Pons (tissue), 1 donor: ENCODE measurements at places on chromosomes 4 and X.

DNA sequence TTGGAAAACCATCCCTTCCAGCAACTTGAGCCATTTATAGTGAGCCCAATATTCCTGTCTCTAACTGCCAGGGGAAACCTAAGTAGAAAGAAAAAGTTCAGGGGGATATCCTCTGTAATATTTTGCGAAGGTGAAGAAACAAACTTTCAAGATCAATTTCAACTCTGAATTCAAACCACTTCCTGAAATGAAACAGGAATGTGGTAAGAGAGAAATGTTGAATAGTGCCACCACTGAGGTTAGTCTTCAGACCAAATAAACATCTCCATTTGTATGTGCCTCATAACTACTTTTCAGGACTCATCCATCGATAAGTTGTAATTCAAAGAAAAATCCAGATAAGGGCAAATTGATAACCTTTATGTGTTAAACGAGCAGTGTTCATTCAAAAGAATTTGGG is 128.7 kb downstream of the GABRB1 start:
- no peak for DNase-seq

- DNase-seq = no peak
Observed at GRCh38 chr4:15774020-15774420, 4.1 kb upstream of the CD38 start.

- no peak for DNase-seq
Observed at GRCh38 chrX:72159769-72160168, 21.8 kb upstream of the PIN4 start.

DNA sequence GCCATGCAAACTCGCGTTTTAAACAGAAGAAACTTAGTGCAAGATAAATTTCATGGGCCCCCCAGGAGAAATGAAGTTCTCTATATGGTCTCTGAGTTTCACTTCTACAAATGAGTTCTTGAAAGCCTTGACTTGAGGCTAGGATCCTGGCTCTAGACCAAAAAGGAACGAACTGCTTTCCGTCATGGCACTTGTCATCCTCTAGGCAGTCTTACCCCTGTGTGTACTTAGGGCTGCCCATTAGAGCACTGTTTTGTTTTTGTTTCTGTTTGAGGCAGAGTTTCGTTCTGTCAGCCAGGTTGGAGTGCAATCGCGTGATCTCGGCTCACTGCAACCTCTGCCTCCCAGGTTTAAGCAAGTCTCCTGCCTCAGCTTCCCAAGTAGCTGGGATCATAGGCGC is 29.0 kb downstream of the RNF4 start:
- DNase-seq = peak; percentile 85

DNA sequence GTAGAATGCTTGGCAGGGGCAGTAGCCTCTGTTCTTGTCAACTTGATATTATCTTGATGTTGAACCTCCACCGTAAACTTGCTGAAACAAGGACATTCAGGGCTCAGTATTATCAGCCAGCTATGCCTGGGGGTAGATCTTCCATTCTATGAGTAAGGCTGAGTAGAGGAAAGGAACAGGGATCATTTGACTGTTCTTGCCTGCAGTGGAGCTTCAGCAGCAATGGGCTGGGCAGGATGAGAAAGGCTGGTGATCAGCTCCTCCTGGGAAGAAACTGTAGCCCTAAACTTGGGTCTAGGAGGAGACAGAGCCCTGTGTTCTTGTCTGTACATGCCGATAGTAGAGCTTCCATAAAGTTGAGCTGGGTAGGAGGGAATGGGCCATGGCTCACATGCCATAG is 127.2 kb downstream of the CCSER1 start:
- DNase-seq = no peak

- no peak for DNase-seq
Observed at GRCh38 chr4:138189206-138189605, 52.9 kb downstream of the SLC7A11 start.

DNA sequence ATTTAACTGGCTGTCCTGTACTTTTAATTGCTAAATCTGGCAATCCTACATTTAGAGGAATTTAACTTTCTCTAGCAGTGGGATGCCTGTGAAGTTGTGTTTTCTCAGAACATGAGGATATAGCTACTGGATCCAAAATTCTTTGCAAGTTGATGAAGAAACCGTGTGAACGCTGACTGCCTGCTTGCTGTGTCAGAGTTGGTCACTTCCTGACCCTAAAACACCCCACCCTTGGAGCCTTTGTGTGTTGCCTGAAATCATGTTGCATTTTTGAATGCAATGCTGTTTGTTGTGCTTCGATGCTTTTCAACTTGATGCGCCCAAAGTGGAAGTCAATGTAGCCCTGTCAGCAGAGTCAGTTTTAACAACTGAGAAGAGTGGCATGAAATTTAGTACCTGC is 211.2 kb downstream of the ANK2 start:
- DNase-seq = no peak

GRCh38 chrX:150887906-150888465 is 10.5 kb downstream of the CD99L2 start:
- peak; percentile 69 for DNase-seq

GRCh38 chr4:158933236-158933635 is 164.4 kb downstream of the FNIP2 start:
- no peak for DNase-seq

DNA sequence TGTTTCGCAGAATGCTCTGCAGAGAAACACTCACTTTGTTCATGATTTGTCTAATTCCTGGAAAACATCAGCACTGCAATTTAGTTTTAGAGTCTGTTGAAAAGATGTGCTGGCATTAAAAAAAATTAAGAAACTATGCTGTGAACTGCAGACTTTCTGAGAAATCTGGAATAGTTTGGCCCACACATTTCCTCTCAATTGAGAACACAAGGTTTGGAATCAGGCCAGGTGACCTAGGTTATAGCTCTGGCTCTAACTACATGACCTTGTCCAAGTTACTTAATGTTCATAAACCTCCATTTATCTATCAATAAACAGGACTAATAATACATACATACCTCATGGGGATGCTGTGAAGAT is 61.4 kb upstream of the ENPEP start:
- DNase-seq = no peak

DNA sequence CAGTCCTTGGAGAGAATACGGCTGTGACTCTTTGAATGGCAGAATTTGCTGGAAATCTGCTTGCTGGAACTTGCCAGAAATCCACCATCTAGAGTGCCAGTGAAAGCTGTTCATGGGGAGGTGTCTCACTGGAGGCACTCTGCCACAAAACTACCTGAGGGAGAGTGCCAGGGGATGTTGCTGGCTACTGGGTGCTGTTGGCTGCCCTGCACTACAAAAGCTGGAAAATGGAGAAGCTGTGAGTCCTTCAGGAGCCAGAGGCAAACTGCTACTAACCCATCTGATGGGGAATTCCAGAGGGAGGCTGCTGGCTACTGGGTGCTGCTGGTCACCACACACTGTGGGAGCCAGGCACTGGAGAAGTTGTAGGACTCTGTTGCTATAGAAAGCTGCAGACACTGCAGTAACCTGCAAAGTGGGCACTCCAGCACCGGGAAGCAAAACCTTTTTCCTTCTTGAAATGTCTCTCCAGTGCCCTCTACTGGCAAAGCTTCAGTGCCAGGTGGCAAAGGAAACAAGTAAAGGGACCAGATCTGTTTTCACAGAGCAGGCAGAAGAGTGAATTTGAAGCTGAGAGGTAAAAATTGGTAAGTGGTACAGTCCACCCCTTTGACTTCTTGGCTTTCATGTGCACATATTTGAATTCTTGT is 47.8 kb upstream of the HSD17B10 start:
- peak; percentile 64 for DNase-seq

- no peak for DNase-seq
Observed at GRCh38 chrX:48695534-48695896, 1.0 kb upstream of the SUV39H1 start.

GRCh38 chr4:153476829-153477574 is 10.8 kb downstream of the TMEM131L start:
- no peak for DNase-seq

DNA sequence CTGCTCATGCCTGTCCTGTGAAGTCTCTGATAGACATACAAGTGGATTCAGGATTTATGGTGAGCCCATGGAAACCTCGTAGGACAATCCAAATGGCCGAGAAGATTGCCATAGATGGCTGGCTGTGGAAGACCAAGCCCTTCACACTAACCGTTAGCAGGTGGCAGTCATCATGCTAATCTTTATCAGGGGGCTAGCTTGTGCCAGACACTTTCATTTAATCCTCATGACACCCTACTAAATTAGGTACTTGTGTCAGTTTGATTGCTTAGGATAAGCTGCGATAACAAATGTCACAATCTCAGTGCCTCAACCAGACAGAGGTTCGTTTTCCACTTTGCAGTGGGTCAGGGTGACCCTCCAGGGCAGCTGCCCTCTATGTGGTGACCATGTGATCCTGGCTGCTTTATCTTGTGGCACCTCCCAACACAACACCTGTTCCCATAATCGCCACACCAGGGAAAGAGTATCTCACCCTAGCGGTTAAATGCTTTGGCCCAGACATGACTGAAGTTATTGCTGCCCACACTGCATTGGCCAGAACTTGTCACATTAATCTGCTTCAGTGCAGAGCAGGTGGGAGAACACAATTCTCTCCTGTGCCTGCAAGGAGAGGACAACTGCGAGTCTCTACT is 60.8 kb downstream of the REPS2 start:
- DNase-seq = peak; percentile 69

DNA sequence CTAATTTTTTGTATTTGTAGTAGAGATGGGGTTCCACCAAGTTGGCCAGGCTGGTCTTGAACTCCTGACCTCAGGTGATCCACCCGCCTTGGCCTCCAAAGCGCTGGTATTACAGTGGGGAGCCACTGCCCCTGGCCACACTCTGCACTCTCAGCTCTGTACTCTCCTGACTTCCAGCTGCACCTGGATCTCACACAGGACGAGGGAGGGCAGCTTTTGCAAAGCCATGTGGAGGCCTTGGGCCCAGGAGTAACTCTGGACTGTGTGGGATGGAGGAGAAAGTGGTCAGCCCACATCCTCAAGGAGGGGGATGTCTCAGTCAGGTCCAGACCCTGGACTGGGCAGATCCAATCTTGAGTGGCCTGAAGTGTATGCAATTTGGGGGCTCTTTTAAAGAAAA is 23.0 kb downstream of the NAT8L start:
- no peak for DNase-seq
